Epithelial cell of esophagus (primary cell): ENCODE measurements at places on chromosomes 13 and 19.
A peak's percentile ranks its signal among the peaks of the same experiment; 100 is the strongest.

GRCh38 chr13:47598340-47598911 is 402.6 kb downstream of the SUCLA2 start:
- DNase-seq: peak; percentile 12

- no peak for DNase-seq
These were observed 837.0 kb downstream of the SLITRK6 start for GRCh38 chr13:84962141-84962750.

DNA sequence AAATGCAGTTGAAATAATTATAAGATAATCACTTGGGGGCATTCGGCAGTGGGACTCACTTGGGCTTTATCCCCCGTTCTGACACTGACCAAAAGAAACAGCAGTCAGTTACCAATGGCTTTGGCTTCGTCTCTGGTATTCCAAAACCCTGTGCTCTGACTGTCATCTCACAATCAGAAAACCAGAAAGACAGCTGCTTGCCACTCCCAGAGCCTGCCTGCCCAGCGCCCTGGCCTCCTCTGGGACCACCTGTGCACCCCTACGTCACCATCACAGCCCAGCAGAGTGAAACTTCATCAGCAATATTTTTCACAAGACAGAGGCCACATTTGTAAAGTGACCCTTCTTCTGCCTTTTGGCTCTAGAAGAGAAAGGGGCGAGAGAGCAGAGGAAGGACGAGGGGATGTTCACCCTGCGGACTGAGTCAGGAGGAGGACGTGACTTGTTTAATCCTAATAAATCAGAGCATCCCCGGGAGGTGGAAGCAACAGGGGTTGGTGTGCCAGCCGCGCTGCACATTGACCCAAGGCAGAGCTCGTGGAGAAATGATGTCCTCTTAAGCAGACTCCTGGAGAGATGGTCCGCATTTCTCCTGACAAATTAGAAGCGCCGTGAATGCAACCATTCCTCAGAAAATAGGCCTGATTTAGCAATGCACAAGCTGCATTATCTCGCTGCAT is 397.8 kb upstream of the ZNF507 start:
- no peak for DNase-seq

DNA sequence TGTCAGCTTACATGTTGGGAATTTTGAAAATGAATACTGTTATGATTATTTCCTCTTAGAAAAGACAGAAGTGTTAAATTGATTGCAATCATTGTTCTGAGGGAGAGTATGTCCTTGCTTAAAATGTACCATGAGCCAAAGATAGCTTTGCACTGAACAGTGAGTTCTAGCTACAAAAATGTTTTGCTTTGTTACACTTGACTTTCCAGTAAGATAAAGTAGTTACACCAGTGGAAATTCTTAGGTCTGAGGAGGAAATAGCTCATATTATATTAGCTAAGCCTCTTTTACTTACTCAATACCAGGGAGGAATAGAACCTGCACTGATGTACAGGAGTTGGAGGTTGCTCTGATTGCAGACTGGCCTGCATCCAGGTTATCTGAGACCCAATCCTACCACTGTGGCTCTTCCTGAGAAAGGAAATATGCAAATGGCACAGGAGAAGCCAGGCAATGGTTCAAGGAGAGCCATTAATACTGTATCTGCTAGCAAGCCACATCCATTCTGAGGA is 53.0 kb upstream of the FBXL3 start:
- DNase-seq: no peak

DNA sequence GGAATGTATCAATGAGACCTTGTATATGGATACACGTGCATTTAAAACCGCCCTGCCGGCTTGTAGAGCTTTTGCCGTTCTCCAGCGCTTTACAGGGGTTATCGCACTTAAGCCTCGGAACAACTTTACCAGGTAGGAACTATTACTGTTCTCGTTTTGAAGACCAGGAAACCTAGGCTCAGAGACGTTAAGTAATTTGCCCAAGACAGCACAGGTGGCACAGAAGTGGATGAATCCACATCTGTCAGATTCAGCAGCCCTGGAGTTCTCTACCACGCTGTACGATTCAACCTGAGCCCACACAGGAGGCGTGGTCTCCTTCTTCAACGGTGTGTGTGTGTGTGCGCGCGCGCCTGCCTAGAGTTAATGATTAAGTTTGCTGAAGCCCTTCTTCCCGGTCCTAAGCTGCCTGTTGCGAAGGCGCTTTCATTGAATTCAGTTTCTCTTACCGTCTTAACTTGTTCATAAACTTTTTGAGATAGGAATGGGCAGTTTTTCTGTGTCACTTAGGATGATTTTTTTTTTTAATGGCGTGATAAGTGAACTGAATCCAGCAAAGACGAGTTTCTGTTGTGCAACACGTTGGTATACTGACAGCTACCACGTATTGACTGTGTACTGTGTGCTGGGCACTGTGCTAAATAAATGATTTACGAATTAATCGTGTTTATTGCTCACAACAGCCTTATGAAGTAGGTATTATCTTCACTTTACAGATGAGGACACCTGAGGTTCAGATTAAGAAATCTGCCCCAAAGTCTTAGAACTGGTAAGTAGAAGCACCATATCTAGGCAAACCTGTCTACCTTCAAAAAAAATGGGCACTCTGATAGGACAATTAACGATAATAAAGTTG is 67.4 kb downstream of the KCNRG start:
- DNase-seq: peak; percentile 92

DNA sequence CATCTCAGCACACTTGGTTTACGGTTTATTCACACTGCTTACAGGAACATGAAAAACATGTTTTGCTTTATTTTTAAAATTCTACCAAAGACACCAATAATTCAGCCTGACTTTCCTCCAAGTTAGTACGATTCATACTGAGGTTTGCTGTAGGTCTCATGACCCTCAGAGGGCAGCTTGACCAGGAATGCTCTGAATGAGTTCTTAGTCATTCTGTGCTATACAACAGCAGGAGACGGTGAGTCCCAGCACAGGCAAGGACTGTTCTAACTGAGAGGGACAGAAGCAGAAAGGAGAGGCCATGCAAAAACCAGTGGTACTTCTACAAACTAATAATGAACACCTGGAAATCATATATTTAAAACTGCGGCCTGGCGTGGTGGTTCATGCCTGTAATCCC is 6.4 kb downstream of the GRTP1 start:
- no peak for DNase-seq

DNA sequence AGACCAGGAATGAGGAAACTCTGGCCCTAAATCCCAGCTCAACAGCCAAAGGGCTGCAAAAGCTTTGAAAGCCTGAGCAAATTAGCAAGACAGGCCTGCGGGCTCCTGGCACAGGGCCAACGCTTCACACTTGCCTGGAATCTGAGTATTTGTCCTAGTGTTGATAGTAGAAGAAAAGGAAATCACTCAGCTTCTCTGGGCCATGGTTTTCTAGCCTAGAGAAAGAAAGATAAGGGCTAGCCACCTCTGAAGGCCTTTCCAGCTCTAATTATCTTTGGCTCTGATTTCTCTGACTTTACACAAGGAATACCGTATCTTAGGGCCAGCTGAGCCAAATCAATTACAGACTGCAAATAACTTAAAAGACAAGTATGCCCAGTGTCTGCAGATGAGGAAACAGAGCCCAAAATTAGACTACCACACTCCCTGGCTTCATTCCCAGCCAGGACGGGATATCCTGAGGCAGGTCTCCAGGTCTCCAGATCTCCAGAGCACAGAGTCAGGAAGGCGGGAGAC is 69.6 kb downstream of the STK24 start:
- peak; percentile 77 for DNase-seq

DNA sequence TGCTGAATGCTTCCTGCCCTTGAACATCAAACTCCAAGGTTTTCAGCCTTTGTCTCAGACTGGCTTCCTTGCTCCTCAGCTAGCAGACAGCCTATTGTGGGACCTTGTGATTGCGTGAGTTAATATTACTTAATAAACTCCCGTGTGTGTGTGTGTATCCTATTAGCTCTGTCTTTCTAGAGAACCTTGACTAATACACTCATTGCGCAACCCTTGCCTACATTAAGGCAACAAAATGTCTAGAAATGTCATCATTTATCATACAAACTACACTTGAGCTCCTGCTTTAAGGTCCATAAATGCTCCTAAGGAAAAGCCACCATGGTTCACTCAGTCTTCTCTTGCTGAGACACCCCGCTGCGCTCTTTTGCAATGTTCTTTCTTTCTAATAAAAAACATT is 2861.0 kb downstream of the PCDH9 start:
- DNase-seq: peak; percentile 71

DNA sequence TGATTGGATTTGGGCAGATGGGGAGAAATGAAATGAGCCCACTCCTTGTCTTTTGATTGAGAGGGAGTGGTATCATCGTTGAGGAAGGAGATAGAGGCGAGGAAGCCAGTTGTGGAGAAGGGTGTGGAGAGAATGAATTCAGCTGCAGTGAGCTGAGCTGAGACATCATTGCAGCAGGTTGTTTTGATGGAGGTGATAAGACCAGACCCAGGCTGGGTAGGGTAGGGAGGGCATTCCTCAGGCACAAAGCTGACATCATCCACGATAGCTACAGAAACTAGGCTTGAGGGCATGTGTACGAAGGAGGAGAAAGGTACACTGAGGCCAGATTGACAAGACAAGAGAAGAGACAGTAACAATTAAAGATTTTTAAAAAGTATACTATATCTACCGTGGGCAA is 1500.9 kb upstream of the SLC10A2 start:
- no peak for DNase-seq

GRCh38 chr19:18232540-18233223 is 6.4 kb upstream of the PDE4C start:
- peak; percentile 33 for DNase-seq

GRCh38 chr13:37076818-37077217 is 17.3 kb upstream of the SUPT20H start:
- DNase-seq: no peak

DNA sequence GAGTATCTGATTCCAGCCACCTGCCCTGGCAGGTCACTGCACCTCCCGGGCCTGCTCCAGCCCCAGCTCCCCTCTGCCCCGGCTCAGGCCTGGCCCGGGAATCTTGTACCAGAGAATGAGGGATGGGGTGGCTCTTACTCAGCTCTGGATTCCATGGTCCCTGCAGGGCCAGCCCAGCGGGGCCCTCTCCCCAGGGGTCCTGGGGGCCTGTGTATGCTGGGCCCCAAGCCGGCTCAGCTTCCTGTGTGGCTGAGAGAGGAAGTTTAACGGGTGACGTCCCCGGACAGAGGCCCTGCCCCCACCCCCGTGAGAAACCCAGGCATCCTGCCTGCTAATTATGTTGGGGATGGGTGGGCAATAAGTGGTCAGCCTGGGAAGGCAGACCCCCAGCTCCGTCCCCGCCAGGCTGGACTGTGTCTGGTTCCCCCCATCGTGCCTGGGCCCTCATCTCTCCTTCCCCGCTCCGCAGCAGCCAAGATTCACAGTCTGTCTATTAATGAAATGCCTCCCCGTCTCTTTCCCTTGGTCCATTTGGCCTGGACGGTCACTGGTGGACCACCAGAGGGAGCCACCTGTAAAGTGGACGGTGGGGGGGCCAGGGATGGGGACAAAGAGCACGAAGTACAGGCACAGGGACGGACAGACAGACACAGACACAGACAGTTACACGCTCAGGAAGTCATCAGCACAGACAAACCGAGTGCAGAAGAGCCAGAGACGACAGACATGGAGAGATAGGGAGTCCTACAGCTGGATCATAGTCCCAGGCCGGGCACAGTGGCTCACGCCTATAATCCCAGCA is at the start of gene DENND1C:
Gene DENND1C, minus strand, starts transcription at position 247 of the 802 bp plus-strand sequence. Its CDS starts 92 bp downstream, at position 155.
- no peak for DNase-seq

GRCh38 chr13:71865874-71866334 is 1.1 kb downstream of the DACH1 start:
- DNase-seq: peak; percentile 7

DNA sequence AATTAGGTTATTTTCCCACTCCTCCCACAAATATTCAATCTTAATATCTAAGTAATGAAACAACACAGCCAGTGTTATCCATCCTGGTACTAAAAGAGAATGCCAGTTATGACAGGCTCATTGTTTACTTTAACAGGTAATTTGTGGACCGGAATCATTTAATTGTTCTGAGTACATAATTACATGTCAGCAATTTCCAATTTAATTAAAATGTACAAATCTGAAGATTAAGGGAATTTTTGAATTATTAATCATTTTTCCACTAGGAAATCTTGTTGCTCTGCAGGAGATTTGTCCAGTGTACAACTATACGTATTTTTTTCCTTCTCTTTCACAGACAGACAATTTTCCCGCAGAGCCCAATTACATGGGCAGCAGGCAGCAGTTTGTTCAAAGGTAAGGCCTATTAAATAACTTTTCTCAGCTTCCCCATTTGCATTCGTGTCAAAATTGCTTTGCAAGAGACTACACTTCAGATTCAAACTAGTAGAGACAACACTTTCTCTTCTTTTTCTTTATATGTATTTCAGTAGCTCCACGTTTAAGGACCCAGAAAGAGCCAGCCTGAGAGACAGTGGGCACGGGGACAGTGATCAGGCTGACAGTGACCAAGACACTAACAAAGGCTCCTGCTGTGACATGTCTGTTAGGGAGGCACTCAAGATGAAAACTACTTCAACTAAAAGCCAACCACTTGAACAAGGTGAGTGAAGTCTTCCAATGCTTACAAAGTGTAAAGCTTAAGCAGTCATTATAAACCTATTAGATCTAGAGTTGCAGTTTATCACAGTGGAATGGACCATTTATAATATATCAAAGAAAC is 34.8 kb downstream of the PCDH17 start:
- no peak for DNase-seq

DNA sequence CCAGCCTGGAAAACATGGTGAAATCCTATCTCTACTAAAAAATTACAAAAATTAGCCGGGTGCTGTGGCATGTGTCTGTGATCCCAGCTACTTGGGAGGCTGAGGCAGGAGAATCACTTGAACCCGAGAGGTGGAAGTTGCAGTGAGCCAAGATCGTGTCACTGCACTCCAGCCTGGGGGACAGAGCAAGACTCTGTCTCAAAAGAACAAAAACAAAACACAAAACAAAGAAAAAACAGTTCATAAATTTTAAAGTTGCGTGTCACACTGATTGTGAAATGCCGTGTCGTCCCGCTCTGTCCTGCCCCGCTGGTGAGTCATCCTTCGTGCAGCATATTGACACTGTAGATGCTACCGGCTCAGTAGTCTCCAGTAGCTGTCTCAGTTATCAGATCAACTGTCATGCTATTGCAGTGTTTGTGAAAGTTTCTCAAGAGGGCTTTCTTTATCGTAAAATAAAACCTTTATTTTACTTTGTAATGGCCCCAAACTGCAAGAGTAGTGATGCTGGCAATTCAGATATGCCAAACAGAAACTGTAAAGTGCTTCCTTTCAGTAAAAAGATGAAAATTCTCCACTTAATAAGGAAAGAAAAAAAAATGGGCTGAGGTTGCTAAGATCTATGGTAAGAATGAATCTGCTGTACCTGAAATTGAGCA is 36.4 kb upstream of the IGFL1 start:
- DNase-seq: peak; percentile 92

- no peak for DNase-seq
These were observed 133.5 kb upstream of the IRS2 start for GRCh38 chr13:109919715-109920375.

DNA sequence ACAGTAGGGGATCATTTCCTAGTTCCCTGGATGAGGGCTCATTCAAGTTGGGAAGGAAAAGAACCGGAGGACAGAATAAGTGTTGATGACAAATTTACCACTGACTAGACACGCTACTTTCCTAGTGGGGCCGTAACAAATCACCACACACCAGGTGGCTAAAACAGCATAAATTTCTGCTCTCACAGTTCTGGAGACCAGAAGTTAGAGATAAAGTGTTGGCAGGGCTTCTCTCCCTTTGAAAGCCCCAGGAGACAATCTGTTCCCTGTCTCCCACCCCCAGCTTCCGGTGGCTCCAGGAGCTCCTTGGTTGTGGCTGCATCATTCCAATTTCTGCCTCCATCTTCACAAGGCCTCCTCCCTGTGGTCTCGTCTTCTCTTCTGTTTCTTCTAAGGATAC is 65.4 kb upstream of the ARGLU1 start:
- DNase-seq: no peak
